ENCODE measurements at places on chromosomes 12 and 14. TPM values are rescaled to one million over a fixed set of nuclear protein-coding genes. Genes with fewer than 3 reads are reported as not detected.

The GLIPR1L1 gene
- total RNA-seq: not detected

The PTPN11 gene
- 140 TPM for total RNA-seq

The NUBPL gene
- 14.9 TPM for total RNA-seq

The RFX4 gene
- total RNA-seq: not detected

The TRHDE gene
- total RNA-seq: 87.2 TPM

The GDF3 gene
- total RNA-seq: not detected

The LHX5 gene
- not detected for total RNA-seq

The SLC5A8 gene
- not detected for total RNA-seq

The NOS1 gene
- total RNA-seq: not detected

The PSMC6 gene
- total RNA-seq: 181 TPM

The NRL gene
- 1.00 TPM for total RNA-seq
